ENCODE measurements at places on chromosomes 13 and 19.
A peak's percentile ranks its signal among the peaks of the same experiment; 100 is the strongest.

DNA sequence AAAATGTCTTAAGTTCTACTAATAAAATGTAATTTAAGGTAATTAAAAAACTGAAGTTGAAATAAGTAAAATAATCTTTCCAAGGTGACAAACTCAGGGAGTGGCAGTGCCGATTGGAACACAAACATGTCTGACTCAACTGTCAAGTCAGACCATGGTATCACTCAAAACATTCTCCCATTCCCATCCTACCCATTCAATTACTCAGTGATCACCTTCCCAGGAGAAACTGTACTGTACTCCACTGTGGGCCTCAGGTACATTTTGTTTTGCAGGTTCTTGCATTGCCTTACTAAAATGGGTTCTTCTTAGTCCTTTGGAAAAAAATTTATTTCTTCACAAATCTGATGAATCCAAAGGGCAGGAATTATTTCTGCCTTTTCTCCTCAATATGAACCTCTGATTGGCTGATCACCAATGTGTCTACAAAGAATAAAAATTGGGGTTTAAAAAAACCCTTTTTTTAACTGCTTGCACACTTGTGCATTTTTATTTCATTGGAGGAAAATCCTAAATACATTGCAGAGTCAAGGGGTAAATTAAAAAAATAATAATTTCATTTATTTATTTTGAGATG, 96.8 kb downstream of the ZNF429 start:
- no peak for DNase-seq

DNA sequence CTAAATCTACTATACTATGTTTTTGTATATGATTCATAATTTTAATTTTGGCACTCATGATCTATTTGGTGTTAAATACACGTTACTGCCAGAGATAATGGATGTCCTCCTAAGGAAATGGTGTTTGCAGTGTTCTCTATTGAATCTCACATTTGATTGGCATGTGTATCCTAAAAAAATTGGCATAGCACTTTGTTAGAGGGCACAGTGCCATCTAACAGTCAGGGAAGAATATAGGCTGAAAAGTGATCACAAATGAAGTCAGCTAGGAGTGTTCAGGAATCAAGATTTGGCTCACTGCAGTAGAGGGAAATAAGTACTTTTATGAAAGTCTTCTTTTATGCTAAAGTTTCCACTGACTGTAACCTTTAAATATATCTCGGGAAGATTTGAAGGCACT, 624.6 kb downstream of the GPC6 start:
- no peak for DNase-seq

DNA sequence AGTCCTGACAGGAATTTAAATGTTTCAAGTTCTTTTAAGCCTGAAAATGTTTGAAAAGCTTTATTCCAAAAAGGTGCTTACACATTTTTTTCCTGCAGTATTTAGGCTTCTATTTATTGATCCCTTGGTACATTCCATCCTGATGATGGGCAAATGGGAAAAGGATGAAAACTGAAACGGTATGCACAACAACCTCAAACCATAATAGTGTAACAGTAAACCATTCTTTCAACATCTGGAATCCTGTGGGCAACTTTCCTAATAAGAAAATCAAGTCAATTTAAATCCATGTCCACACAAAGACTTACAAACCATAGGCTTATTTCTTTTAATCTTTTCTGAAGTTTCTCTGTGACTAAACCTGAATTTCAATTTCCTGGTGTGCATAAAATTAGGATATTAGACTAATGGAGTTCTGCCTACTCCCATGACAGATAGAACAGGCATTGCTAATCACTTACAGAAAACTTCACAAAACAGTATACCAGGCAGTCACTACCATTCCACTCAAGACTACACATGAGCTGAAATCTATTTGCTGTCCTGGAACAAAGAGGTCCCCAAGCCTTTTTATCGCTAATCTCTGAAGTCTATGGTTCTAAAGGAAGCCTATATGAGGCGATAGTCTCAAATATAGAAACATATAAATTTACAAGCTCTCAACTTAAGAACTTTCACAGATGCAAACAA, 103.3 kb downstream of the DLEU7 start:
- DNase-seq = no peak

GRCh38 chr13:108377646-108378206, 108.2 kb downstream of the TNFSF13B start:
- DNase-seq = no peak

DNA sequence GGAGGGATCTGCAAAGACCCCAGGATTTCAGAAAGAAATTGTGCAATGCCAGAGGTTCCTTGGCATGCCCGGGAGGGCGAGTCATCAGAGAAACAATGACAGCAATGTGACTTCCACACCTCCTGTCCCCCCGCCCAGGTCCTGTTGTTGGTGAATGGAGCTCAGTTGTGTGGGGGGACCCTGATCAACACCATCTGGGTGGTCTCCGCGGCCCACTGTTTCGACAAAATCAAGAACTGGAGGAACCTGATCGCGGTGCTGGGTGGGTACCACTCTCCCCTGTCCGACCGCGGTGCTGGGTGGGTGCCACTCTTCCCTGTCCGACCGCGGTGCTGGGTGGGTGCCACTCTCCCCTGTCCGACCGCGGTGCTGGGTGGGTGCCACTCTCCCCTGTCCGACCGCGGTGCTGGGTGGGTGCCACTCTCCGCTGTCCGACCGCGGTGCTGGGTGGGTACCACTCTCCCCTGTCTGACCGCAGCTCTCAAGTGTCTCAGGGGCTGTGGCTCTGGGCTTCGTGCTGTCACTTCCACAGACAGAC, 5.2 kb upstream of the F10 start:
- DNase-seq = no peak

GRCh38 chr13:74136084-74136658, 2.0 kb upstream of the KLF12 start:
- peak; percentile 11 for DNase-seq

- DNase-seq = no peak
These were observed 13.9 kb upstream of the GNA11 start for GRCh38 chr19:3080286-3080685.

GRCh38 chr19:16301999-16302694, 22.5 kb upstream of the KLF2 start:
- no peak for DNase-seq
